ENCODE measurements at places on chromosomes 3 and 15.

DNA sequence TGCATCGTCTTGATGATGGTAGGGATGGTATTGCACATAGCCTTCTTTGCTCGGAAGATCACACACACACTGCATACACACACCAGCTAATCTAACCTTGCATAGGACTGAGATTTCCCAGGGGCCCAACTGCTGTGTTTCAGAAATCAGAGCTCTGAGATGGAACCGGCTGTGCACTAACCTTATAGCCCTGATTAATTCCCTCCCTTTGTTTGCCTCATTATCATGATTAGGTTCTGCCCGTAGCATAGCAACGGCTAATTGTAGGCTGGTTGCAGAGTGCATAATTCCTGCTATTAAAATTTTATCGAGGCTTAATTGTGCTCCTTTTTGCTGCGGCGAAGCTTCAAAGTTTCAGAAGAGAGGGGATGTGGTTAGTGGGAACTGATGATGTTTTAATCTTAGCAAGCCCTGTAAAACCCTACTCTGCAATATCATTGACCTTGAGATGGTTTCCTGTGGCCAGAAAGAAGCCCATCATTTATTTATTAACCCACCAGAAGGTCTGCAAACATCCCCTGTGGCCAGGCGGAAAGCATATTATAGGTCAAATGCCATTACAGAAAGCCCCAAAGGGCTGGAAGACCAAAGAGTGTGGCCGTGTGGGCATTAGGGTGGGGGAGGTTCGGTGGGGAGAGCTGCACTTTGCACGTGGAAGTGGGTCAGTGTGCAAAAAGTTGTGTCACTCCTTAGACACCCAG, 56.2 kb upstream of the GLCE start:
- DNase-seq = no peak

DNA sequence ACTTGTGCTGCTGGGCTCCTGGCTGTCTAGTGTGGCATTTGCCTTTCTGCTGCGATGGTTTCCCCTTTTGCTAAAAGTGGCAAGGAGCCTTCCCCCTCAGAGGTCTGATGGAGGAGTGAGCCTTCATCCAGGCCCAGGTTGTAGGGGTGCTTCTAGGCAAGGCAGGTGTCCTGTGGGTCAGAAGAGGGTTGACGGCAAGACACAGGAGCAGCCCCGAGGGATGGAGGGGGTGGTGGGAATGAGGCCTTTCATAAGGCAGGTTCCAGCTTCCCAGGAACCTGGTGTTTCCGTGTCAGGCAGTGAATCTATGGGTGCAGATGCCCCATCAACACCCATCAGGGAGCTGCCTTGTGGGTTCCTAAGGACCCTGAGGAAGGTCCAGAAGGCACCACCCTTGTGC, 63.0 kb upstream of the TAMM41 start:
- no peak for DNase-seq

DNA sequence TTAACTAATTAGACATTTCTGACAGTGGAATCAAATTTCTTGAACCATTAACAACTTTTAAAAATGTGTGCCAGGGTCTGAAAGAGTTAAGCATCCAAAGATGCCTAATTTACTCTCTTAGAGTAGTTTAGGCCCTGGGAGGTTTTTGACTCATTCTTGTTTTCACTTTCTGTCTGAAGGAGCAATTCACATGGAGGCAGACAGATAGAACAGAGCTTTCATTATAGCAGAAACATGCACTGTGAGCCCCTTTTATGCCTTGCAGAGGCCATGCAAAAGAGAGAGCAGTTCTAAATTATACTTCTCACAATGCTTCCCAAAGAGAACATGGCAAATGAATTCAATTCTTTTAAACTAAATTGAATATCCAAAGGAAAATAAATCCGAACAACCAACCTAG, 554.8 kb downstream of the MFSD1 start:
- DNase-seq = no peak

DNA sequence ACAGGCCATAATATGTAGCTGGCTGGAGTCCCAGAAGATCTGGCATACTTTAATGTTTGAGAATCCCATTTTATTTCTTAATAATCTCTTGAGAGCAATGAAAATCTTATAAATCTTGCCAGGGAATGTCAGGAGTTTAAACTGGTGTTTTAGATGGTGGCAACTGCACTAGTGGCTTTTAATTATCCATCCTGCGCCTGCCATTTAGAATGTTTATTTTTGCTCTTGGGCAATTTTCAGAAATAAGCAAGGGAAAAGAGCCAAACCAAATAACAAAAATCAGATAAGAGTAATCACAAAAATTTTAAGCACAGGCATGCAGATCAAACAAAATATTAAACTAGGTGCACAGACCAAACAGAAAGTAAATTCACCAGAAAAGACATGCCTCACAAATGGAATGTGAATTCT, 41.9 kb upstream of the UBP1 start:
- no peak for DNase-seq

Data from stimulated activated effector memory CD8-positive, alpha-beta T cell treated with anti-CD3 and anti-CD28 coated beads, Interleukin-12 subunit alpha, Interleukin-12 subunit beta, amount 100 ng/mL, for 72 hours (primary cell).